ENCODE measurements at places on chromosomes 7 and 10. TPM values are rescaled to one million over a fixed set of nuclear protein-coding genes. Genes with fewer than 3 reads are reported as not detected.

Gene LIPN
- not detected for polyA plus RNA-seq

Gene SLC39A12
- polyA plus RNA-seq, result not detected

Gene FAM131B
- polyA plus RNA-seq, result 1.5 TPM

Gene COL13A1
- polyA plus RNA-seq, result 8.7 TPM

Measured in forelimb muscle (tissue), 1 donor.